ENCODE measurements at places on chromosomes 12 and 14.

DNA sequence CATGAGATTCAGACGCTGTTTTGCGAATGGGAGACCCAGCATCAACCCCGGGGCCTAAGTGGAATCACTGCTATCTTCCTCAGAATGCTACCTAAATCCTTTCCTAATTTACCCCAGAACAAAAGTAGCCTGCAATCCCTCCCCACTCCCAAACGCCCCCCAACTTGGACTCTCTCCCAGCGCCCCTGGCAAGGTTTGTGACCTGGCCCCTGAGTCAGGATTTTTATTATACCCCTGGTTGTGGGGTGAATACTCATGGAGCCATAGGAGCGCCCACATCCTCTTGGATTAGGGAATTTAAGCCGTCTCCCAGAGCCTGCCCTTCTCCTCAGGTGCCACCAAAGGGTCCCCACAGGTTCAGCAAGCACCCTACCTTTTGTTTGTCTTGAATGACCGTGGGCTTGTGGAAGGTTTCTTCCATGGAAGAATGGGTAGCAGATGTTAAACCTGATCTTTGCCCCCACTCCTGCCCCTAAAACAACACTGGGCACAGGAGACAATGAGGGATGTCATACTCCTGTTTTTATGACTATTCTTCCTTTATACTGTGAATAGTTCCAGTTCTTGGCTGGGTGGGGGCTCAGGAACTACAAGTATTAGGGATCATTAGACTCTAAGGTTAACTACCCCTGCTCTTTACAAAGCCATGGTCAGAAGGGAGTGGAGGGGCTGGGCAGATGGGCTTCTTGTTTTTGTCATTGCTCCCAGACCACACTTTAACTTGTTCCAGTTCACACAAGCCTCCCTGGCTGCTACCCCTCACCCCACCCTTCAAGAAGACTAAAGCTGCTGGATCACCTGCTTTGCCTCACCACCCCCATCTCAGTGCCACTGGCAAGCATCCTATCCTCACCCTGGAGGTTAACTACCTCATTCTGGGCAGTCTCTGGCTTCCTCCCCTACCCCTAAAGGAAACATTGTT lies 630 bp downstream of the MYL6B start:
- DNase-seq = no peak

DNA sequence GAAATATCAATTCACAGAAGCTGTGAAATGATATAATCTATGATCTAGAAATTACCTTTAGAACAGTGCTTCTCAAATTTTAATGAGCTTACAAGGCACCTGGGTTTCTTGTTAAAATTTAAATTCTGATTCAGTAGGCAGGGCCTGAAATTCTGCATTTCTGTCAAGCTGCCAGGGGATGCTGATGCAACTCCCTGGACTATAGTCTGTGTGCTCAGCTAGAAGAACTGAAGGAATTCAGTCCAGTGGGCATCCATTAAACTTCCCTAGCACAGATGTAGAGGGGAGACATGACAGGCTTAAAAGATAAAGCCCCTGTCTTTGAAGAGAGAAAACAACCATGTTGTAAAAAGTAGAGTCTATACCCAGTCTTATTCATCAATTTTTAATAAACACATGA lies 441.8 kb downstream of the TMTC2 start:
- DNase-seq = no peak

GRCh38 chr12:14999021-14999694 lies 26.3 kb downstream of the PDE6H start:
- no peak for DNase-seq

- DNase-seq = no peak
These were observed 12.3 kb downstream of the NKX2-8 start for GRCh38 chr14:36570065-36570464.

GRCh38 chr14:99316281-99317163 lies 44.5 kb upstream of the BCL11B start:
- peak; percentile 90 for DNase-seq

GRCh38 chr12:80445083-80445793 lies 1.2 kb downstream of the PTPRQ start:
- no peak for DNase-seq

- no peak for DNase-seq
These were observed 205.3 kb upstream of the PRICKLE1 start for GRCh38 chr12:42794806-42795205.

- no peak for DNase-seq
These were observed 562 bp upstream of the GLIPR1L2 start for GRCh38 chr12:75390156-75390898.

DNA sequence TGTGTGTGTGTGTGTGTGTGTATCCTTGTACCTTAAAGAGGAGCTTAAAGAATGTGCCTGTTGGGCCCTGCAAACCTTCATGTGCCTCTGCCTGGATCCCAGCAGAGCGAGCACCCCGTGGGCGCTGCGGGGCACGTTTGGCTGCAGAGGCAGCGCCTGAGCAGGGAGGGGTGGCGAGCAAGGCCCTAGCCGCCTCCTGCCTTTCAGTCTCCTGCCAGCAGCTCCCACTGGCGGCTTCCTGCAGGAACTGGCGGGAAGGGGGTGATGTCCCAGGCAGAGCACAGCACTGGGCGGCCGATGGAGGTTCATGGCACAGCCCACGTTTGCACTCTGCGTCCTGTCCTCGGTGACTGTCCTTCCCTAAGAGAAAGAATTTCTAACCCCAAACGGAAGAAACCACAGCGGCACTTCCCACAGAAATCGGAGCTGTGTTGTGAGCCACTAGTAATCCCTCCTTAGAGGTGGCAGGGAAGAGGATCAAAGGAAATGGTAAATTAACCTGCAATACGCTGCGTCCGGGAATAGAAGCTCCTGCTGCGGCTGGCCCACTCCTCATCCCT lies 19.8 kb downstream of the ZBTB42 start:
- peak; percentile 51 for DNase-seq

All from Caco-2 (cell line).